ELR (cell line): ENCODE measurements at places on chromosomes 4 and X.

- no peak for DNase-seq
Measured at GRCh38 chr4:99361268-99361898, 8.8 kb upstream of the ADH1C start.

DNA sequence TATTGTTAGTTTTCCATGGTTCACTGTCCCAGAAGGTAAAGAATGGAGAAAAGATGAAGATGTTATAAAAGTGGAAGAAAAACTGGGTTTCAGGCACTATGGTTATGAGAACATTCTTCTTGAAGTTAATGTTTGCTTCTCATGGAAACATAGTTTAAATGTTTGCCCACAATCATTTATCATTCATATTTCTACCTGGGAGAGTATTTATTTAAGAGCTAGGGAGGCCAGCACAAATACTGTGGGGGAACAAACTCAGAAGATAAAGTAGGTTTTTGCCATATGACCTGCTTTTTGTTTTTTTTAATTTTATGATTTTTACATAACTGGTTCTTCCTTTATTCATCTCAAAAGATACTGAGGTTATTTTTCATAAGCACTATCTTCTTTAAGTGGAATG, 96.8 kb downstream of the GC start:
- DNase-seq: no peak

DNA sequence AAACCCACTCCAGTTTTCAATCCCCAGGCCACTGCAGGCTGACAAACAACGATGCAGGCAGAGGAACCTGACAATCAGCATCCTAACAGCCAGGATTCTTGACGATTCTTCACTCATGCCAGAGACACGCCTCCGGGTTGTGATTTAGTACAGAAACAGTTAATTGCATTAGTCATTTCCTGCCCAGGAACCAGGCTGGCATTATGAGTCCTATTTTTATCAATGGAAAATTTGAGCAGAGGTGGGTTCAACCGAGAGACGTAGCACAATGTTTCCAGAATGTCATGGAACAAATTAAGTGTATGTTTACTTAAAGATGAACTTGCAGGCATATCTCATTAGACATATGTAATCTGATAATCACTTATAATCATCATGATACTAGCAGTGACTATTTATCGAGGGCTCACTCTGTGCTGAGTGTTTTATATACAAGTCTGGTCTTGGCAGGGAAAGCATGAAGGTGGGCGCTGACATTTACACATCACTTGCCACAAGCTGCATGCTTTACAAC, 159.7 kb downstream of the NSUN7 start:
- DNase-seq: peak; percentile 87

DNA sequence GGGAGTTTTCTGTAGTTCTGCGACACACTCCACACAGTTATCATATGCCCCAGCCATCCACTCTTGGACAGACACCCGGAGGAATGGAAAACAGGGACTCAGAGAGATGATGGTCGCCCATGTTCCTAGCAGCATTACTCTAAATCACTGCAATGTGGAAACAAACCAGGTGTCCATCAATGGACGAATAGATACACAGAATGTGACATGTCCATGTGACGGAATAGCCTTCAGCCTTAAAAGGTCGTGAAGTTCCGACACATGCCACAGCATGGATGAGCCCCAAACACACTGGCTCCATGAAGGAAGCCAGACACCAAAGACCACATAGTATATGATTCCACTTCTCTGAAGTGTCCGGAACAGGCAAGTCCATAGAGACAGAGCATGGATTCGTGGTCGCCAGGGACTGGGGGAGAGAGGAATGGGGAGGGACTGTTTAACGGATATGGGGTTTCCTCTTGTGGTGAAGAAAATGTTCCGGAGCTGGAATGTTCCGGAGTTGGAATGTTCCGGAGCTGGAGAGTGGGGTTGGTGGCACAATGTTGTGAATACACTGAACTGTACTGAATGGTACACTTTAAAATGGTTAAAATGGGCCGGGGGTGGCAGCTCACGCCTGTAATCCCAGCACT, 28.7 kb upstream of the AFAP1 start:
- DNase-seq: no peak

DNA sequence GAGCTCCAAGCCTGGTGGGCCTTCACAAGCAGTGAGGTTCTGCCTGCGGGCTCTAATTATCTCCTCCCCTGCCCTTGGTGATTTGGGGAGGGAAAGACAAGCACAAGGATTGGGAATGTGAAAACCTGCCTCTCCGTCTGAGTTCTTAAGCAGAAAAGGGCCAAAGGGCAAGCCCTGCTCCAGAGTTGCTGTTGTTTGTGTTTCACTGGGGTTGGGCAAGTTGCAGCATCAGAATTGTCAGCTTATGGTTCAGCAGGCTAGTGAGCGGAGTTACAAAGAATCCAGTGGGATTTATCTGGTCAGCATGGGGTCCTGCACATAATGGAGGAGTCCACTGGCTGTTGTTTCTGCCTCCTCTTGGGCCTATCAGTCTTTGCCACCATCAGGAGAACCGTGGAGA, 60.5 kb downstream of the NHS start:
- no peak for DNase-seq

- DNase-seq: peak; percentile 24
Measured at GRCh38 chrX:139113708-139114107, 402.2 kb upstream of the FGF13 start.

DNA sequence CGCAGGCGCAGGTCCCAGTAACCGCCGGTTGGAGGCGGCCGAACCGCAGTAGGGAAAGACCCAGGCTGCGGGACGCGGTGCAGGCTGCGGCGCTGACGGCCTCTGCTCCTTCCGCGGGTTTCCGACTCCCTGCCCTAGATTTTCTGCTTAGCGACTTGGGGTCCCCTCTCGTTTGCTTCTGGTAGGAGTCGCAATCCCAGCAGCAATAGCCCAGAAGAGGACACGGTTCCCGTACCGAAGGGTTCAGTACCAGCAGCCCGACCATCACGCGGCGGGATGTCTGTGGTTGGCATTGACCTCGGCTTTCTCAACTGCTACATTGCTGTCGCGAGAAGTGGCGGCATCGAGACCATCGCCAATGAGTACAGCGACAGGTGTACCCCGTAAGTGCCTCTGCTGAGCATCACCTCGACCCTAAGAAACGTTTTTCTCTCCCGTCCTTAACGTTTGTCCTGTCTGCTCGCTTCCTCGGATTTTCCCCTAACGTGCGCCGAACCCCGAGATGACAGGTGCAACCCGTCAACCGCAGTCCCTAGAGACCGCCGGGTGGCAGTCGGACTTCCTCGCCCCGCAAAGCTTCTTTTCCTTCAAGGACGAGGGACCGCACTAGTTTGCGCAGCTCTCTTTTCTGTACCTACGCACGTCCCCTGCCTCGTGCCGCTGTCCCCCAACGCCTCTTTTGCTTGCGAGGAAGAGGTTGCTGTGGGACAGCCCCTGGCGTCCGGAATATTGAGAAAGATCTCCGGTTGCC, at the start of gene HSPA4L:
HSPA4L (plus strand) TSS at position 48 of the 751 bp plus-strand sequence; CDS start at position 277, 229 bp downstream.
- peak; percentile 69 for DNase-seq

DNA sequence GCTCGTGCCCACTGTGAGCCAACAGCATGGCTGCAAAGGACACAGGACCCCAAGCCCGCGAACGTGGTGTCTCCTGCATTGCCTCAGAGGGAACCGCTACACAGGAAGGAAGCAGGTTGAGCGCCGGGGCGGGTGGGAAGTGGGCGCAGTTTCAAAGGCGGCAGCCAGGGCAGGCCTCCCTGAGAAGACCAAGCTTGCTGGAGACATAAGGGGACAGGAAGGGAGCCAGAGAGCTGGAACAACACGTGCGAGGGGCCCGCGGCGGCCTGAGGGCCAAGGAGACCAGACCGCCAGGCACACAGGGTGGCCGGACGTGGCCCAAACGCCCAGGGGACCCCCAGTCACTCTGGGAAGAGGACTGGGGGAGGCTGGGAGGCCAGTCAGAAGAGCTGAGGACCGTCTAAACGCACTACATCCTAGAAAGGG, 32.0 kb downstream of the CTBP1 start:
- DNase-seq: no peak

GRCh38 chr4:182835006-182835740, 82.0 kb downstream of the DCTD start:
- no peak for DNase-seq

DNA sequence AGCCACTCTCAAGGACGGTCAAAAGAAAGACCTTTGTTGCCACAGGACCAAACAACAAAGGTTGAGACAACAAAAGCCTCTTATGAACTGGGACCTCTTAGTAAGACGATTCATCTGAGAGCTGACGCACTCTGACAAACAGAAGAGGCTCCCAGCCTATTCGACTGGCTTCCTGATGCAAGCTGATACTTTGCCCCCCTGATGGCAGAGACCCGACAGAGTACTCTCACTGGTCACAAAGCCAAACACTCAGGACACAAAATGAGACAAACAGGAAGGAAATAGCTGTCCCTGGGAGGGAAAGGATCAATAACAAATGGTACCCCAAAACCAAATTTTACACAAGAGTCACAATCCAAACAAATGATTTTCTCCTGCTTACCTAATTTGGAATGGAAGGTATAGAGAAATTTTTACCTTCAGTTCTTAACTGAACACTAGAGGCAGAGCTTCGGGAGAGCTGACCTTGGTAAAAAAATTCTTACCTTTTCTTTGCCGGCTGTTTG, 75.2 kb upstream of the PLAC8 start:
- DNase-seq: no peak
